NCI-H187 treated with DMSO at 0.1 percent for 48 hours (cell line): ENCODE measurements at places on chromosomes 11 and 22.

DNA sequence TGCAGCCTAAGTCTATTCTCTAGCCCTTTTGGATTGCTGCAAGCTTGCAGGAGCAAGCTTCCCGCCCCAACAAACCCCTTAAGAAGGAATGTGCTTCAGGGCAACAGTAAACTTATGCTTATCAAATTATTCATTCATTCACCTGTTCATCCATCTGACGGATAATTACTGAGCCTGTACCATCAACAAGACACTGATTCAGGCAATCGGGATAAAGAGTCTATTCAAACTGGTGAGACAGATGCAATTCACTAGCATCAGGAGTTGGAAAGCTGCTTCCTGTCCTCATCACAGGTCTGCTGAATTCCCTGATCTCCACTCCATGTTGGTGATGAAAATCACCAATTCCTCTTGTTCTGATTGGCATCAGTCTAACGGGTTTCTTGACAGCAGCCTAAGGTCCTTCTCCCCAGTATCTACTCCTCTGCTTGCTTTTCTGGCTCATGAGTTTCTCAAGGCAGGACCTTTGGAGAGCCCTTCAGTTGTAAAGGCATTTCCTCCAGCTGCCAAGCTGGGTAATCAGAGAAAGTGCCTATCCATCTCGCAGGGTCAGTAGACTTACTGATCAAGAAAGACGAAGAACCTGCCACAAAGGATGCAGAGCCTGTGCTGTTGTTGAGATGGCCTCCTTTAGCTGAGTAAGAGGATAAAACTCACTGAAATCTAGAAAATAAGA is 429.0 kb upstream of the SYN3 start:
- DNase-seq: no peak

- DNase-seq: no peak
Observed at GRCh38 chr11:47508240-47508957, 44.5 kb downstream of the CELF1 start.

DNA sequence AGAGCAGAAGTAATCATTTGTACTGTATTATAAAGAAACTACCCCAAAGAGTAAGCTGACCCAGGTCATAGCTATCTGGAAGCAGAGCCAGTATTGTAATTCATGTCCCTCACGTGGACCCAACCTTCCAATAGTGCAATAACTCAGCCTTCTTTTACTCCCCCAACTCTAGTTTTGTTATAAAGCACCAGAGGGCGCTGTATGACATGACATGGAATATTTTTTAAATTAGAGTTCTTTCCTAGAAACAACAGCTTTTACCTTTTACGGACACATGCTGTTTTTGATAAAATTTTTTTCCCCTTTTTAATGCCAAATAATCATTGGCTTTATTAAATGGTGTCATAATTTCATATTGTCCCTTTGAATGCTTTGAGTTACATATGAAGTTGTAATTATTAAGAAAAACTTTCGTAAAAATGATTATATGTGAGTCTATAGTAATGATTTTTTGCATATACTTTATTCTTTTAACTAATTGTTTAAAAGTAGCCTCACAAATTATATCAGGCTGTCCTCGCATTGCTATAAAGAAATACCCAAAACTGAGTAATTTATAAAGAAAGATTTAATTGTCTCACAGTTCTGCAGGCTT is 76.9 kb downstream of the DKK3 start:
- no peak for DNase-seq

DNA sequence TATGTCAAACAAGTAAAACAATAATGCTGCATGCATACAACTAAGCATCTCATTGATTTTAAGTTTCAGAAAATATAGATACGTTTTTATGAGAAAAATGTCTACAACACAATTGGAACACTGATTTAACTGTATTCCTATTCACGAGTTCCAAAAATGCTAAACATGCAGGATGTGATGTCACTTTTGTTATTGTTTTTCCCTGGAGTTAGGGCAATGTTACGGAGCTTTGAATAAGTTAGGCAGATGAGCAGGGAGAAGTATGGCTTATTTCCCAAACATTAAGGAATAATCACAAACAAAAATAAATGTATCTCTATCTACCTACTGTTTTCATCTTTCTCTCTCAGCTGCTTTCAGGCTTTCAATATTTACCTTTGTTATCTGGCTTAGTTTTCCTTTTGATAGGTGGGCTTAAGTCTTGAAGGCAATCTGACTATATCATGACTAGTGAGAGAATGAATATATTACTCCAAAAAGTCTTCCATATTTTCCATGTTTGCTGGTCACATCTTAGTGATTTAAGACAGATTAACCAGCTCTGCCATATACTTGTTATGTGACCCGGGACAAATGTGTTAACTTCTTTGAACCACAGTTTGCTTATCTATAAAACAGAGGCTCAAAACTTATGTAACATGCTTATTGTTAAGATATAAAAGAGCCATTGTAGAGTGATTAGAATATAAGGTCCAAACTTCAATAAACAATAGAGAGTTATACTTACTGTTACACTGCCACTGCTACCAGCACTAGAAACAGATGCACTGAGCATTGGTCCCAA is 854.4 kb upstream of the CCDC90B start:
- no peak for DNase-seq

GRCh38 chr11:124769806-124770774 is 8.0 kb upstream of the ESAM start:
- DNase-seq: no peak

DNA sequence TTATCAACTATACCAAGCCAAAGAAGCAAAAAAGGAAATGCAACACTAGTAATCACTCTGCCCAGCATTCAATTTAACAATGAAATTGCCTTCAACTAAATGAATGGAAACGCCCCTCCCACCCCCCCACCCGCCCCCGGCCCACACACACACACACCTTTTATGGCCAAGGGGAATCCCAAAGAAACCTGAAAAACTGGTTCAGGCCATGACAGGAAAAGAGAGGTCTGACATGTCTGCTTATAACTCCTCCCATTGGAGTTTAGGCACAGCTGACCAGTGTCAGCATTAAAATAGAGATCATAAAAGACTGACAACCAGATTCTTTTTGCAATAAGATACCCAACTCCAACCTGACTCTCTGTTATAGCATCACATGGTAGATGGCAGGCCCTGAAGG is 42.6 kb downstream of the ACER3 start:
- DNase-seq: no peak

DNA sequence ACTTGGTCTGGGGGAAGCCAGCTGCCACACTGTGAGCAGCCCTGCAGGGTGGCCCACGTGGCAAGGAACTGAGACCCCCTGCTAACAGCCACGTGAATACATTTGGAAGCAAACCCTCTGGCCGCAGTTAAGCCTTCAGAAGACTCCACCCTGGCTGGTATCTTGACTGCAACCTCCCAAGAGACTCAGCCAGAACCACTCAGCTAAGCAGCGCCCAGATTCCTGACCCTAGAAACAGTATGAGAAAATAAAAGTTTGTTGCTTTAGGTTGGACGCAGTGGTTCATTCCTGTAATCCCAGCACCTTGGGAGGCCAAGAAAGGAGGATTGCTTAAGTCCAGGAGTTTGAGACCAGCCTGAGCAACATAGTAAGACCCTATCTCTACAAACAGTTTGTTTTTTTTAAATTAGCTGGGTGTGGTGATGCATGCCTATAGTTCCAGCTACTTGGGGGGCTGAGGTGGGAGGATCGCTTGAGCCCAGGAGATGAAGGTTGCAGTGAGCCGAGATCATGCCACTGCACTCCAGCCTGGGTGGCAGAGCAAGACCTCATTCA is 8.7 kb downstream of the ZMAT5 start:
- no peak for DNase-seq

DNA sequence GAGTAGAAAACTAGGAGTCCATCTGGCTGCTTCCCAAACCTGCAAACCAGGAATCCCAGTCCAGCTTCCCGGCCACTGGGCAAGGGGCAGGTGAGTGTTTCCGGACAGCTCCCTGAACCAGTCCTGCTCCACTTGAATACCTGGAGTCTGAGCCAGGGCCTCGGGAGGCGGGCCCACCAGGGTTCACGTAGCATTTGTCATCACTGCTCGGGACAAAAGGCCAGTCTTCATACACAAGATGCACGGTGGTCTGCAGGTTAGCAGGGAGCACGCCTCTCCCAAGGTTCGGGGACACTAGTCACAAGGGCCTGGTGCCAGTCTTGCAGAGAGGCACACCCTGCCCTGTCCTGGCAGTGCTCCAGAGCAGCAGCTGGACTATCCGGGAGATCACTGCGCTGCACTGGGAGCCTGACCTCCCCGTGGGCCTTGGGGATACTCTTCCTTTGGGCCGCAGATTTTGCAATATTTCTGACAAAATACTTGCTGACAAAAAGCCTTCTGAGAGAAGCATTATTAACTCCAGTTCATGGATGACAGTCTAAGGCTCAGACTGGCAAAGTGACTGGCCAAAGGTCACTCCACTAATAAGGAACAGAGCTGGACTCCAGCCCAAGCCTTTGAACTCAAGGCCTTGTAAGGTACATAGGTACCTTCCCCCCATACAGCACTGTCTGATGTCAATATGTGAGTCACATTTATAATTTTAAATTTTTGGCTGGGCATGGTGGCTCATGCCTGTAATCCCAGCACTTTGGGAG is 25.1 kb downstream of the CD6 start:
- DNase-seq: no peak

GRCh38 chr11:77502346-77502905 is 28.5 kb upstream of the PAK1 start:
- DNase-seq: no peak

DNA sequence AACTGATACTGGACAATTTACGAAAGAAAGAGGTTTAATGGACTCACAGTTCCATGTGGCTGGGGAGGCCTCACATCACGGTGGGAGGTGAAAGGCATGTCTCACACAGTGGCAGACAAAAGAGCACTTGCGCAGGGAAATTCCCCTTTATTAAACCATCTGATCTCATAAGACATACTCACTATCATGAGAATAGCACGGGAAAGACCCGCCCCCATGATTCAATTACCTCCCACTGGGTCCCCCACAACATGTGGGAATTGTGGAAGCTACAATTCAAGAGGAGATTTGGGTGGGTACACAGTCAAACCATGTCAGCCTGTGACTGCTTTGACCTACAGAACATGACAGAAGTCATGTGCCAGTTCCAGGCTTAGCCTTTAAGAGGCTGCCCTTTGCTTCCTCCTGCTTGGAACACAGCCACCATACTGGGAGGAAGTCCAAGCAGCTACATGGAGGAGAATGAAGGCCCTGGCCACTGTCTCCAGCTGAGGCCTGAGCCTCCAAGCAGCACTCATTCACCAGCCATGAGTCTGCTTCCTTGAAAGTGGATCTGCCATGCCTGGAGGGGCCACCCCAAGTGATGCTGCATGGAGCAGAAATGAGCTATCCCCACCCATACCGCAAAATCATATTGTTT is 10.9 kb upstream of the GAL start:
- no peak for DNase-seq

GRCh38 chr11:20611892-20612291 is 12.5 kb downstream of the SLC6A5 start:
- DNase-seq: no peak

- DNase-seq: no peak
Observed at GRCh38 chr11:92789761-92790160, 179.7 kb upstream of the MTNR1B start.
